ENCODE measurements at places on chromosomes 2 and 18.

- no peak for DNase-seq
These were observed 1.1 kb downstream of the COLEC11 start for GRCh38 chr2:3595985-3596384.

- no peak for DNase-seq
These were observed 224.3 kb downstream of the NDUFA10 start for GRCh38 chr2:239800785-239801386.

- no peak for DNase-seq
These were observed 50.4 kb upstream of the XPO1 start for GRCh38 chr2:61588566-61588965.

DNA sequence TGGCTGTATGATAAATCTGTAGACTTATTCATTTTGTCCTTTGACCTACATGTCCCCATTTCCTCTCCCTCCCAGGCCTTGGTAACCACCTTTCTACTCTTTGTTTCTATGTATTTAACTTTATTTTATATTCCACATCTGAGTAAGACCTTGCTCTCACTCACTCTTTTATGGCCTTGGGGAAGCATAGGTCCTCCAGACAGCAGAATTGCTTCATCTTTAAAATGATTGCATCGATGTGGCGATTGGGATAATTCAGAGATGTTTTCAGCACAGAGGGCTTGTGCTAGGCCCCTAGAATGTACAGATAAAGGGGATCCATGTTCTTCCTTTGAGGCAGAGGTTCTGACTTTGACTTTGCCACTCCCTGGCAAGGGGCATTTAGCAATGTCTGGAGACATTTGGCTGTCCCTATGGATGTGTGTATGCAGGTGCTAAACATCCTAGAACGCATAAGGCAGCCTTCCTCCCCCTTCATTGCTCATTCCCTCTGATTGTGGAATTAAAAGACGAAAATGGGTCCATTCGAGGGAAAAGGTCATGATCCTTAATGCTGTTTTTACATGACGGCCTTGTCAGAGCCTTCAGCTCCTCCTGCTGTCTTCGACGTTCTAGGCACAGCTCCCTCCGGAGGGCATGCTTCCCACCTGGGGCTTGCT is 1.2 kb upstream of the GPR39 start:
- no peak for DNase-seq

- no peak for DNase-seq
These were observed 244.1 kb downstream of the NCKAP5 start for GRCh38 chr2:133324150-133324561.

DNA sequence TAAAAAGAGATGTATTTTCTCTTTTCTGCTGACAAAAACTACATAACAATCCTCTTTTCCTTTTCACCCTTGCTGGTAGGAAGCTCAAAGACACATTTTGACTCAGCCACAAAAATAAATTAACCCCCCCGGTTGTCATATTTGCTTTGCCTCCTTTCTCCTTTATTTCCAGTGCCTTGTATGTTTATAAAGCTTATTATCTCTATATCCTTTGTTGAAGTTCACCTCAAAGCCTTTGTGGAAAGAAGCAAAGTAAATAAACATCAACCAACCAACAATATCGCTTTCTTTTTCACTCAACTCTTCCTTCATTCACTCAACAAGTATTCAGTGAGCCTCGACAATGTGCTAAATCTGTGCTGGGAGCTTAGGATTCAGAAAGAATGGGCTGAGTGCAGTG is 276.5 kb upstream of the ID2 start:
- DNase-seq: no peak

DNA sequence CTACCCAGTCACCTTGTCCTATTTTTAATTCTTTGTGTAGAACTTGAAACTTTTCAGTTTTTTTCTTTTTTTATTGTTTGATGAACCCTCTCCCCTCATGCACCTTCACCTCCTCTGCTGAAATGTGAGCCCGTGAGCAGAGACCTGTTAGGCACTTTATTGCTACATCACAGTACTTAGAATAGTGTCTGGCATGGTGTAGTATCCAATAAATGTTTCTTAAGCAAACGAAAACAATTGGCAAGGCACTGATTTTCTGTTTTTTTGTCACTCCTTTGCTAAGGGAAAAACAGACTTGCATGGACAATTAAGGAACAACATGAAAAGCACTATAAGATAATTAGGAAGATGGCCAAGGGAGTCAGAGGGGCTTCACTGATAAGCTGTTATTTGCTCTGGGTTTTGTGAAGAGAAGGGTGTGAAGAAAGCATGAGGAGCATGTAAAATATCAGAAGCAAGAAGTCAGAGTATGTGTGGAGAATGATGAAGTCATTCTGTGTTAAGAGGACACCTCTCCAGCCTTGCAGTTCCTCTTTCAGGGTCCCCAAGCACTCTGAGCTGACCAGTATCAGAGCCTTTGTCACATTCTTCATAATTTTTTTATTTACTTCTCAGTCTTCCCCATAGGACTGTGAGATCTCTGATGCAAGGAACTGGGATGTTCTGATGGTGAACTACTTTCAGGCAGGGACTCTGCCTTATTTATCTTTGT is 99.7 kb upstream of the CAVIN2 start:
- DNase-seq: no peak

- DNase-seq: no peak
These were observed 2.0 kb downstream of the HOXD3 start for GRCh38 chr2:176158855-176159662.

- no peak for DNase-seq
These were observed 418 bp downstream of the WDR75 start for GRCh38 chr2:189441709-189442074.

DNA sequence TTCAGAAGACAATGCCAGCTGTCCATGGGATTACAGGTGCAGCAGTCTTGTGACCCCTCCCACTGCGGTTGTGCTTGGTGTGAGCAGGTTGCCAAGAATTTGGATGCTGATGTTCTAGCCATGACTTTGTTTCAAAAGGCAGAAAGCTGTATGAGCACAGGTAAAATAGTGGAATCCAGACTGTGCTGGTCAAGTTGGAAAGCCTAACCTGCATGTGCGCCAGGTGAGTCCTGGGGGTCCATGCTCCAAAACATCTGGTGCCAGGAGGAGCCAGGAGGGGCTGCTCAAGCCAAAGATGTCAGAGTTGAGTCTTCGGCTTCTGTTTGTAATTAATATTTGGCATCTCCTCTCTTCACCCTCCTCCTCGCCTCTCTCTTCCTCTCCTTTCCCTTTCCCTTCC is 330.1 kb downstream of the MYCN start:
- no peak for DNase-seq

DNA sequence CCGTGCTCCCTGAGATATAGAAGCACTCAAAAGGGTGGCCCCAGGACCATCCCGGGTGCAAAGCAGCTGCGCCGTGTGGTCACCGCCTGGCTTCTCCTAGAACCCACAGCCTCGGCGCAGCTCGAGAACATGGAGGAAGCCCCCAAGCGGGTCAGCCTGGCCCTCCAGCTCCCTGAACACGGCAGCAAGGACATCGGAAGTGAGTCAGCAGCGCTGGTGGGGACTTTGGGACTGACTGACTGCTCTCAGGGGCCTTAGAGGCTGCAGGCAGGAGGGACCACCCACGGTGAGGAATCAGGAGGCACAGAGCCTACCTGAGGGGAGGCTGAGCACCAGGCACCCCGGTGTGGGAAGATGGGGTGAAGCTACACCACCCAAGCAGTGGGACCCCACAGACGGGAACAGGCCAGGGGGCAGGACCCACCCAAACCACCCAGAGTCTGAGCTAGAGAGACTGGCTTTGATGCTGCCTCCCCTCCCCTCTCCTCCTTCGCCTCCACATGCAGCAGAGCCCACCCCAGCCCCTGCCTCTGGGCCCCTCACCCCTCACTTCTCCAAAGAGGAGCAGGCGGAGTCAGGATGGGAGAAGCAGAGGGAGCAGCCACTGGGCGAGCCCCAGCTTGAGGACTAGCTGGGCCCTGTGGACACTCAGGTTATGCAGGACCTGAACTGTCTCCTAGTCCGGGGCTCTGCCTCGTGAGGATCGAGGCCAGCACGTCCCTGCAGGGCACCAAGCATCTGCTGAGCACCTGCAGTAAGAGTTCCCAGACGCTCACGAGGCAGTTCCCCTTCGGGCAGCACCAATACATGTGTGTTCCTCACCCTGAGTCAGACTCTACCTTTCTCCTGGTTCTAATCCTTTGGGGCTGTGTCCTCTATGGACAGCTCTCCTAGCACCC is 28.7 kb downstream of the MTERF4 start:
- no peak for DNase-seq

- DNase-seq: no peak
These were observed 248.7 kb upstream of the MYT1L start for GRCh38 chr2:2579814-2580213.

- no peak for DNase-seq
These were observed 47.0 kb downstream of the ARMC9 start for GRCh38 chr2:231245249-231246094.

DNA sequence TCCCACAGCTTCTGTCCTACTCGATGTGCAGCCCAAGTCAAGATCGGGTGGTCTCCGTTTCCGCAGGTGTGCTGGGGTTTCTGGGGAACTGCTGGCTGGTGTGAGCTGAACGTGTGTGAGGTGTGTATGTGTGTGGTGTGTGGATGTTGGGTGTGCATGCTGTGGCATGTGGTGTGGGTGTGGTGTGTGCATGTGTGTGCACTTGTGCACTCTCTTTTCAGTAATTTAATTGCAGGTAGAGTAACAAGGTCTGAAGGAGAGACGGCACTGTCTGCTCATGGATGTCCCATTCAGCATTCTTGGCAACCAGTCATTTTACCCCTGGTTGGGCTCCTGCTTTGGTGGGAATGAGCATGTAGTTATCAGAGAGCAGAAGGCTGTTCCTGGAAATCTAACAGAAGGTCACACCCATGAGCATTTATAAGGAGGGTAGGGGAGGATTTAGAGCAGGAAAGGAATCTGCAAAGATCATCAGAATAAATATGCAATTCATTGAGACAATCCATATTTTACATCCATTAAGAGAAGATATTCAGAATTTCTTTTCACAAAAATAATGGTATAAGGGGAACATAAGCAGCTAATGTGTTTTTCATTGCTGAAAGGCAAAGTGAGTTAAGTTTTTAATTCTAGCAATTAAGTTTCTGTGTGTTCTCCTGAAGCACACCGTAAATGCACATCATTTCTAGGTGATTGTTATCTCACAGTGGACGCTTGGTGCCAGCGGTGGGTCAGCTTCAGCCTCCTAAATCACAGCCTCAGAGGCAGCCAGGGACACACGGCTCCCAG is 60.7 kb downstream of the ADI1 start:
- DNase-seq: no peak

DNA sequence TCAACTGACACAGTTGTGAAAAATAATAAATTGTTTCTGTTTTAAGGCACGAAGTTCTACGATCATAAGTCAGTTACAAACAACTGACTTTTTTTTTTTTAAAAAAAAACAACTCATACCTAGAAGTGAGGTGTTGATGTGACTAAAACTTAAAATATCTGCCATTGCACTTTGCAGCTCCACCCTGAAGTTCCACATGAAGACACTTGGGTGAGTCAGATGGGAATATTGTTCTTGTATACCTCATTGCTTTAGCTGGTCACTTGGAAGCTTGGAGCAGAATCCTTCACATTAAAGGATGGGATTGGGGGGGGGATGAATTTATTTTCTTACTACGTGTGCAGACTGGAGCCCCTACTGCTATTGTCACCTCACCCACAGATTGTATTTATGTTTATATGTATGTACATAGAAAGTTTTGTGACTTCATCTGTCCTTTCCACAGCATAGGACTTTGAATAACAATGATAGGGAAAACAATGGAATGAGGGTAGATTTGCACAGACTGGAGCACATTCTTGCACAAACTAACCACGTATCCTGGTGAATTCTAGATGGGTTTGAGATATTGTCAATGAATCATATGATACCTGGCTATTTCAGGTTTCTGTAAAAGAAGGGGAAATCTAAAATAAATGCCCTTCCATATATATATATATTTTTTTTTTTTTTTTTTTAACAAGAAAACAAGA is 57.9 kb upstream of the ARHGAP15 start:
- DNase-seq: no peak

GRCh38 chr2:132691556-132691955 is 21.6 kb upstream of the LYPD1 start:
- no peak for DNase-seq

GRCh38 chr18:67726882-67727281 is 210.4 kb upstream of the DSEL start:
- DNase-seq: no peak

GRCh38 chr2:175468431-175469098 is 287.1 kb upstream of the ATP5MC3 start:
- DNase-seq: peak; percentile 40

- DNase-seq: no peak
These were observed 239.7 kb upstream of the TNP1 start for GRCh38 chr2:217099561-217099960.

DNA sequence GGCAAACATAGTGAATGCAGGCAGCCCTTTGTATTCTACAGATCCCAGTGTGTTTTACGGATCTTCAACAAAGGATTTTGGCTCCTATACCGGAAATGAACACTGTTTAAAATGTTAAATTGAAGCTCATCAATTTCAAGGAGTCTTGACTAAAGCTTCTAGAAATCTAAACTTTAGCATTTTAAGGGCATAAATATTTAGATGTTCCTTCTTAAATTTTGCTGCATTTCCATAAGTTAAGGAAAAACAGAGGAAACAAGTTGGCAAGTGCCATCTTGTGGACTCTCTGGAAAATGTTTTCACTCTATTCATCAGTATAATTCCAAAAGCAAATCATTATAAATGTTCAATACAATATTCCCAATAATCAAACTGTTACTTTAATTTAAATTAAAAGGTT is 19.6 kb downstream of the CHN1 start:
- DNase-seq: no peak

DNA sequence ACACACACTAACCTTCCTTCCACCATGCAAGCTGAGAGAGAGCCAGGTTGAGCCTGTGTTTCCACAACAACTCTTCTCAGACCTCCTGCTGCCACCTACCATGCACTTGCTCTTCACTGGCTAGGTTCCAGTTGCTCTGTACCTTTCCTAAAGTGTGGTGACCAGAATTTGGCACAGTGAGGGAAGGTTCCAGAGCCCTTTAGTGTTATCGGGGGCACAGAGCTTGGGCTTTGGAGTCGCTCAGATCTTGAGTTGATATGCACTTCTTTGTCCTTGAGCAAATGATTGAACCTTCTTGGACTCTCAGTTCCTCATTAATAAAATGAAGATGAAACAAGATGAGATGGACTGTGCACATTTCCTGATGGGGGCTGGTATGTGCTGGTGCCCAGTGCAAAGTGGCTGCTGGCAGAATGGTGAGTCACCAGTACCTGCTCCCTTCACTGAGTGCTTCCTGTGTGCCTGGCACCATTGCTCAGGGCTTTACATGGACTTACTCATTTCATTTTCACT is 47.1 kb downstream of the NEDD4L start:
- DNase-seq: peak; percentile 50
